Testis (tissue), 5 donors: ENCODE measurements at places on chromosomes 11 and 22.
A peak's percentile ranks its signal among the peaks of the same experiment; 100 is the strongest.

DNA sequence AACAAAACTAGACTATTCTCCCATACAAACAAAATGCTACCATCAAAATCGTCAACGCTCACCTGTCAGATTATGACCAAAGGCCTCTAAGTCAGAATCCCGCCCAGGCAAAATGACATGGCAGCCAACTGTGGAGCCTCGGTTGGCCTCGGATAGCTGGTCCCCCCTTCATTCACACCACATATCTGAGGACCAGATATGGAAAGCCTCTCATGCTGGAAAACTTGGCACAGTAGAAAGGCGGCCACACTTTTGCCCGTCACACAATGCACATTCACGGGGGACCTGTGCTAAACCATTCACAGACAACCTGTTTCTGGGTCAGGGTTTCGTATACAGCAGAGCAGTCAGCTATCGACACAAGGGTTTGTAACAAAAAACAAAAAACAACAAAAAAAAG lies 11.2 kb downstream of the MAPK1 start:
- H3K27ac ChIP-seq, result no peak overlapping the region
- H3K36me3 ChIP-seq, result no peaks in the 10 kb centered on the region
- DNase-seq, result no peak
- no peaks in the 10 kb centered on the region for H3K27me3 ChIP-seq

GRCh38 chr11:8098361-8098760 lies 17.4 kb downstream of the TUB start:
- H3K27me3 ChIP-seq, result no peaks in the 10 kb centered on the region
- no peaks in the 10 kb centered on the region for H3K4me1 ChIP-seq
- H3K4me3 ChIP-seq, result no peak overlapping the region
- H3K27ac ChIP-seq, result no peak overlapping the region

DNA sequence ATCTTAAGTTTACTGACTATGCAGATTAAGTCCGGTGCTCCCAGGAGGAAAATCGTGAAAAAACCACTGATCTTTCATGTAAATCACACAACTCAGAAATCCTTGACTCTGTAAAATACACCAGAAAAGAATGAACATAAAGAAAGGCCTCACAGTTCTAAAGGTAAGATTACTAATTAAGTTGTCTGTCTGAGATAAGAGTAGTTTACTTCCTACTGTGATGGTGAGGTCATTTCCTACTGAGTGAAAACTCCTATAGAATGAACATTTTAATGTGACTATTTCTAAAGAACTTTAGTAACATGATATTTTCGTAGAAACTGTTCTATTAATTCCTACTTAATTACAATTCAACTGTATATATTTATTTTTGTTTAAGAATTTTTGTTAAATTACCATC lies 774.4 kb upstream of the CHORDC1 start:
- no peaks in the 10 kb centered on the region for H3K27me3 ChIP-seq
- DNase-seq, result no peak
- H3K4me3 ChIP-seq, result no peak overlapping the region
- H3K27ac ChIP-seq, result no peak overlapping the region
- H3K36me3 ChIP-seq, result no peaks in the 10 kb centered on the region

DNA sequence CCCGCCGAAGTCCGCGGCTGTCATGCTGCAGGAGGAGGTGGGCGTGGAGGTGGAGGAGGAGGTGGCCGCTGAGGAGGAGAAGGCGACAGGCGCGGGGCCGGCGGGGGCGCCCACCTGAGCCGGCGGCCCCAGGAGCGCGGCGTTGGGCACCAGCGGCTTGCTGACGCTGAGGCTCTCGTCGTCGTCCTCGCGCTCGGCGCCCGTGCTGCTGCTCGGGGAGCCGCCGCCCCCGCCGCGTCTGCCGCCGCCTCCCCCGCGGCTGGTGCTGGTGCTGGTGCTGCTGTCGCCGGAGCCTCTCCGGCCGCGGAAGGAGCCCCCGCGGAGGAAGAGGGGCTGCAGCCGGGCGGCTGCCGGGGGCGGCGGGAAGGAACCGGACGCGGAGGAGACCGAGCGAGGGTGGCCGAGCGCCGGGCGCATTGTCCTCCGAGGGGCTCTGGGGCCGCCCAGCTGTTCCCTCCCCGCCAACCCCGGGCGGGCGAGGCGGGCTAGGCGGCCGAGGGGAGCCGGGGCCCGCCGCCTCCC lies 388 bp downstream of the TMEM121B start:
- H3K4me3 ChIP-seq, result peak overlapping the region; percentile 54
- DNase-seq, result peak; percentile 31
- H3K4me1 ChIP-seq, result no peaks in the 10 kb centered on the region
- no peaks in the 10 kb centered on the region for H3K27me3 ChIP-seq

DNA sequence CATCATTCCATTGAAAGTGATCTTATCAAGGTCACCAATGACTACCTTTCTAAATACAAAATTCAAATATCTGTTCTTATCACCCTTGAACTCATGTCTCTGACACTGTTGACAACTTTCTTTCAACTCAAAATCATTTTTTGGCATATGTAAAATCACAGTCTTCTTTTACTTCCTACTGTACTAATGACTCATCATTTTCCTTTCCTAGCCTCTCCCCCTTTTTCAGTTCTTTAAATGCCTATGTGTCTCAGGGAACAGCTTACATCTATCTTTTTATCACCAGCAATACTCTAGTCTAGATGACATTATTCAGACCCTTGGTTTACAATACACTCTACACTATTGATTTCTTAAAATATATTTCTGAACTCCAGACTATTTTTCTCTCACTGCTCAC lies 2220.7 kb upstream of the RAG2 start:
- DNase-seq, result no peak
- H3K36me3 ChIP-seq, result no peaks in the 10 kb centered on the region
- H3K27me3 ChIP-seq, result no peaks in the 10 kb centered on the region
- H3K4me1 ChIP-seq, result no peaks in the 10 kb centered on the region
- no peak overlapping the region for H3K4me3 ChIP-seq

- H3K4me1 ChIP-seq, result no peaks in the 10 kb centered on the region
- H3K27ac ChIP-seq, result no peak overlapping the region
- H3K4me3 ChIP-seq, result no peak overlapping the region
- H3K36me3 ChIP-seq, result no peaks in the 10 kb centered on the region
- DNase-seq, result no peak
- H3K27me3 ChIP-seq, result no peaks in the 10 kb centered on the region
Observed at GRCh38 chr11:123815122-123815521, 9.0 kb upstream of the OR6M1 start.

GRCh38 chr11:86715611-86716010 lies 43.2 kb upstream of the ME3 start:
- no peaks in the 10 kb centered on the region for H3K27me3 ChIP-seq
- peaks cover 17% of the 10 kb centered on the region for H3K4me1 ChIP-seq
- H3K4me3 ChIP-seq, result no peak overlapping the region
- peak; percentile 32 for DNase-seq
- H3K27ac ChIP-seq, result peak overlapping the region; percentile 34
- no peaks in the 10 kb centered on the region for H3K36me3 ChIP-seq

DNA sequence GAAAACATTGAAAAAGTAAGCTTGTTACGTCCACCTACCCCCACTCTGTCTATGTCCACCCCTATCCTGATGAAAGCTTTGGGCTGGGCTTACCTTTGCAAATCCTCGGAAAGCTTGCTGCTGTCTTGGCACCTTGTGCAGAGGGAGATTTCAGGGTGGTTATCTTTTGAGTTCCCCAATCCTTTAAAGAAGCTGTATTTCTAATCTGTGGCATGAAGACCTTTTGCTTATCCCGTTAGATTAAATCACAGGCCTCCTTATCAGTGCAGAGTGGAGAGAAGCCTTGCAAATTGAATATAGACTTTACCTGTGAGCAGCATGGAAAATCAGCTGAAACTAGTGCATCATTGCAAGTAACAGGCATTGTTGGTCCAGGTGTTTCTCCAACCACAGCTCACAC lies 580.6 kb upstream of the ANO5 start:
- H3K4me3 ChIP-seq, result no peak overlapping the region
- no peak overlapping the region for H3K27ac ChIP-seq
- no peaks in the 10 kb centered on the region for H3K27me3 ChIP-seq
- no peaks in the 10 kb centered on the region for H3K4me1 ChIP-seq
- no peak for DNase-seq
- H3K36me3 ChIP-seq, result no peaks in the 10 kb centered on the region

GRCh38 chr11:24457985-24458384 lies 38.9 kb upstream of the LUZP2 start:
- no peak overlapping the region for H3K4me3 ChIP-seq
- H3K36me3 ChIP-seq, result no peaks in the 10 kb centered on the region
- no peak overlapping the region for H3K27ac ChIP-seq
- no peaks in the 10 kb centered on the region for H3K27me3 ChIP-seq
- no peak for DNase-seq

DNA sequence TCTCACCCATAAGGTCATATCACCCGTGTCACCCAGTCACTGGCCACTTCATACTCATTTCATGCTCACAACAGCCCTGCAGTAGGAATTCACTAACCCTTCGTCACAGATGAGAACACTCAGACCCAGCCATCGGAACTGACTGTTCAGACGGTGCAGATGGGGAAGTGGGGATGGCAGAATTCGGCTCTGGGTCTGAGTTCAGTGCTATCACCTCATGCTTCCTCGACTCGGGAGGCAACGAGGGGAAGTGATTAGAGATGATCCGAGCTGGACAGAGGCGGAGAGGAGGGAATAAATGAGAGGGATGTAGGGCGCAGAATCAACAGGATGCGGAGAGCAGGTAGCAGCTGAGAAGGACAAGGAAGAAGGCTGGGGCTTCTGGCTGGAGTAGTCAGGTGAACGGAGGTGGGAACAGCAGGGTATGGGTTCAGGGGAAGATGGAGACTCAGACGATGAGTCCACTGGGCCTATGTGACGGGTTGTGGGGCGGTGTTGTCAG lies 4.7 kb downstream of the B3GNT6 start:
- peaks cover 9% of the 10 kb centered on the region for H3K4me1 ChIP-seq
- H3K27me3 ChIP-seq, result no peaks in the 10 kb centered on the region
- H3K4me3 ChIP-seq, result no peak overlapping the region

DNA sequence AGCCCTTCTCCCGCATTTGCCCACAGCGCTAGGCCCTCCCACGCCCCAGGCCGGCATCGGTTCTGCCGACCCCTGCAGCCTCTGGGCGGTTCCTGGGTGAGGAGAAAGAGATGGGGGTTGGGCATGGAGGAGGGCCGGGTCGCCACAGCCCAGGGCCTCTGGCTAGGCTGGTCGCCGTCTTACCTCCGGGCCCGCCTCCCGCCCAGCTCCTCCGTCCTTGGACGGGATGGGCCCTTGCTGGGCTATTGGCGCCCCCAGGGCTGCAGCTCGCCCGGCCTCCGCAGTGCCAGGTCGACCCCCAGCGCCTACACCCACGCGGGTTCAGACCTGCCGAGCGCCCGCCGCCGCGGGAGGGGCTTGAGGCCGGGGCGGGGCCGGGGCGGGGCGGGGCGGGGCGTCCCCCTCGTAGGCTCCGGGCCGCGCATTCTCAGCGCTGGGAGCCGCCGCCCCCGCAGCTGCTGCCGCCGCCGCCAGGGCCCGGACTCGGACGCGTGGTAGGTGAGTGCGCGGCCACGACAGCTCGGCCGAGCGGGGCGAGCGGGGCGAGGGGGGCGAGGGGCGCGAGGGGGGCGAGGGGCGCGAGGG lies at the start of gene CD151:
Gene CD151, plus strand, starts transcription at position 424 of the 585 bp plus-strand sequence. CDS start 3,118 bp downstream, outside the sequence.
- H3K27me3 ChIP-seq, result no peaks in the 10 kb centered on the region
- peak within 1 kb of the TSS; percentile 81 for H3K27ac ChIP-seq
- peak within 1 kb of the TSS; percentile 76 for H3K4me3 ChIP-seq
- peak; percentile 76 for DNase-seq
- H3K4me1 ChIP-seq, result peaks cover 47% of the 10 kb centered on the region

GRCh38 chr22:37328017-37328416 lies 45.7 kb downstream of the CYTH4 start:
- H3K27ac ChIP-seq, result no peak overlapping the region
- H3K4me3 ChIP-seq, result no peak overlapping the region
- H3K36me3 ChIP-seq, result no peaks in the 10 kb centered on the region
- H3K4me1 ChIP-seq, result peaks cover 8% of the 10 kb centered on the region

- no peaks in the 10 kb centered on the region for H3K27me3 ChIP-seq
- no peak overlapping the region for H3K27ac ChIP-seq
- no peak for DNase-seq
- peaks cover 20% of the 10 kb centered on the region for H3K4me1 ChIP-seq
Observed at GRCh38 chr11:12073436-12073835, 37.0 kb upstream of the MICAL2 start.

GRCh38 chr11:71240061-71240690 lies 12.2 kb downstream of the SHANK2 start:
- no peaks in the 10 kb centered on the region for H3K36me3 ChIP-seq
- peaks cover 4% of the 10 kb centered on the region for H3K4me1 ChIP-seq
- DNase-seq, result no peak

GRCh38 chr11:113982306-113982705 lies 7.4 kb downstream of the HTR3A start:
- H3K36me3 ChIP-seq, result no peaks in the 10 kb centered on the region
- H3K4me3 ChIP-seq, result no peak overlapping the region
- DNase-seq, result no peak
- no peaks in the 10 kb centered on the region for H3K27me3 ChIP-seq
- H3K4me1 ChIP-seq, result no peaks in the 10 kb centered on the region

GRCh38 chr22:36757668-36758211 lies 18.2 kb downstream of the IFT27 start:
- peaks cover 4% of the 10 kb centered on the region for H3K4me1 ChIP-seq
- H3K27me3 ChIP-seq, result no peaks in the 10 kb centered on the region
- DNase-seq, result peak; percentile 83
- no peak overlapping the region for H3K4me3 ChIP-seq
- no peak overlapping the region for H3K27ac ChIP-seq

- no peaks in the 10 kb centered on the region for H3K36me3 ChIP-seq
- no peak overlapping the region for H3K4me3 ChIP-seq
- no peak overlapping the region for H3K27ac ChIP-seq
- no peaks in the 10 kb centered on the region for H3K4me1 ChIP-seq
- no peaks in the 10 kb centered on the region for H3K27me3 ChIP-seq
Observed at GRCh38 chr11:87493516-87493915, 455.8 kb downstream of the TMEM135 start.

GRCh38 chr11:39021539-39021938 lies 2423.5 kb upstream of the RAG2 start:
- H3K4me3 ChIP-seq, result no peak overlapping the region
- no peak for DNase-seq
- no peaks in the 10 kb centered on the region for H3K4me1 ChIP-seq
- no peak overlapping the region for H3K27ac ChIP-seq
- no peaks in the 10 kb centered on the region for H3K36me3 ChIP-seq

DNA sequence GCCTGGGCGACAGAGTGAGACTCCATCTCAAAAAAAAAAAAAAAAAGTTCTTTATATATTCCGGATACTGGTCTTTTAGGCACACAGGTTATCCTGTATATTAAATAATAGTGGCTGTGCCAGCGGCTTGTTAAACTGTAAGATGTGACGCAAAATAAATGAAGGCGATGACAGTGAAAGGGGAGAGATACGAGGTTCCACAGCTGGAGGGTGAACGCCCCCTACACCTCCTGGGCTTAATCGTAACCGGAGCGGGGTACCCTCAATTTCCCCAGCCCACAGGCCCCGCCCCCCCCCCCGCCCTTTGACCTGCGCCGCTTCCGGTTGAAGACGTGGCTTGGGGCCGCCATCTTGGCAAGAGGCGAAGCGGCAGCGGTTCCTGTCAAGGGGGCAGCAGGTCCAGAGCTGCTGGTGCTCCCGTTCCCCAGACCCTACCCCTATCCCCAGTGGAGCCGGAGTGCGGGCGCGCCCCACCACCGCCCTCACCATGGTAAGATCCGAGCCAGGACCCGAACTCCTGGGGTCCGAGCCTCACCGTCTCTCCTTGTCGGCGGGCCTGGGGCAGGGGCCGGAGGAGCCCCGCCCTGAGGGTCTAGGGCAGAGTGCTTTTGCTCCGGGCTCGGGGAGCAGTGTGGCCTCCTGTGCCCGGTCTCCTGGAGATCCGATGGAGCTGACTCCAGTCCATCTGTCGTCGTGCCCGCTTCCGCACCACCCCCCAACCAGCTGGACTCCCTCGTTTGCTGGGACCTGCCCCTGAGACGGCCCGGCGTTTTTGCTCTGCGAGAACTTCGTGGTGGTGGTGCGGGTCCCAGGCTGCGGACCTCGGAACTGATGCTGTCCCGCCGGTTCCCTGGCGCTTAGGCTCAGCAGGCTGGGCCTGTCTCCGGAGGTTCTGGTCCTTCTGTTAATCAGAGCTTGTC lies at the start of gene ARCN1:
Gene ARCN1, plus strand, starts transcription at position 349 of the 920 bp plus-strand sequence. Its CDS starts 139 bp downstream, at position 488.
- peaks cover 9% of the 10 kb centered on the region for H3K4me1 ChIP-seq
- peak within 1 kb of the TSS; percentile 98 for H3K4me3 ChIP-seq
- peak within 1 kb of the TSS; percentile 96 for H3K27ac ChIP-seq
- peak; percentile 87 for DNase-seq
- no peaks in the 10 kb centered on the region for H3K36me3 ChIP-seq
